Stimulated activated CD8-positive, alpha-beta memory T cell treated with anti-CD3 and anti-CD28 coated beads, Interleukin-12 subunit alpha, Interleukin-12 subunit beta, amount 100 ng/mL, for 1 hour (primary cell): ENCODE measurements at places on chromosomes 7 and 10.

DNA sequence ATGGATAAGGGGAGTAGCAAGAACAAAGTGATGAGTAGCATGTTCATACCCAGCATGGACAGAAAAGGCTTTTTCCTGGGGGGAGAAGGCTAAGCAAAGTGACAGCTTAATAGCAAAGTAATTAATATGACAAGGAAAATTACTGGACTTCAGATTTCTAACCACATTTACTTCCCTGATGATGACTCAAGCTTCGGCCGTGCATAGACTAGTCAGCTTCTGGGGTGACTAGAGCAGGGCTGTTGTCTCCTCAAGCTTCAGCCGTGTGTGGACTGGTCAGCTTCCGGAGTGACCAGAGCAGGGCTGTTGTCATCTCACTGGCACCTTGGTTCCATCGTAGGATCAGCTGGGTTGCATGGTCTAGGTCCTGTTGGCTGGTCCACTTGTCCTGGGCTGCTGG, 2.1 kb upstream of the ZNF117 start:
- DNase-seq: no peak

- no peak for DNase-seq
Measured at GRCh38 chr7:124909808-124910207, 19.8 kb downstream of the POT1 start.

DNA sequence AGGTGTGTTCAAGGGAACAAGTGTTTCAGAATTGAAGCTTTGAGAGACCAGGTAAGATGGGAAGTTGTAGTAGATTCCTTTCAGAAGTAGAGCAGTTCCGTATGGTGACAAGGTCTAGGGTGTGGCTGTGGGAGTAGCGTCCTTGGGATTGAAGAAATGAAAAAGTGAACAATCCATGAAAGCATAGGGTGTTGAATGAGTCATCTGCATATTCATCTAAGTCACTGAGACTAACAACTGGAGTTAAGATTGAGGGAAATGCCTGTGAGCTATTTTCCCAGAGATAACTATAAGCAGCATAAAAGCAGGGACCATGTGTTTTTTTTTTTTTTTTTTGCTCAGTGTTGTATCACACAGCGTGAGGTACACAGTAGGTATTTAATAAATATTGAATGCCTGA, 134.8 kb downstream of the PHTF2 start:
- no peak for DNase-seq

- DNase-seq: no peak
Measured at GRCh38 chr7:142110638-142111037, 880 bp upstream of the MGAM2 start.

DNA sequence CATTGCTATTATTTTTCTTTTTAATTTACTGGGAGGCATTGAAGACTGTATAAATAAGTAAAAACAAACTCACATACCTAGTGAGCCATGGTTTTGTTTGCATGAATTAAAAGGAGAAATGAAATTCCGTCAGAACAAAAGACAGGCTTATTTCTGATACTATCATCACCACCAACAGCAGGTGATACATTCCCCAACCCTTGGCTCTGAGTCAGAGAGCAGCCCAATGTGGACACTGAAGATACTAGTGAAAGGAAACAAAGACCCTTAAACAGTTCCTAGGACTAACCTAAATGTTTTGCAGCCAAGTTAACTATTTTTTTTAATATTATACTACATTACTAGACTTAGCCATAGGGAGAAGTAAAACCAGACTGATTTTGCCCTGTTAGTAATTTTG, 31.6 kb downstream of the CHRM2 start:
- DNase-seq: no peak

- no peak for DNase-seq
Measured at GRCh38 chr7:31456646-31457368, 57.1 kb upstream of the ITPRID1 start.

- no peak for DNase-seq
Measured at GRCh38 chr10:110457851-110458250, 39.9 kb upstream of the DUSP5 start.

DNA sequence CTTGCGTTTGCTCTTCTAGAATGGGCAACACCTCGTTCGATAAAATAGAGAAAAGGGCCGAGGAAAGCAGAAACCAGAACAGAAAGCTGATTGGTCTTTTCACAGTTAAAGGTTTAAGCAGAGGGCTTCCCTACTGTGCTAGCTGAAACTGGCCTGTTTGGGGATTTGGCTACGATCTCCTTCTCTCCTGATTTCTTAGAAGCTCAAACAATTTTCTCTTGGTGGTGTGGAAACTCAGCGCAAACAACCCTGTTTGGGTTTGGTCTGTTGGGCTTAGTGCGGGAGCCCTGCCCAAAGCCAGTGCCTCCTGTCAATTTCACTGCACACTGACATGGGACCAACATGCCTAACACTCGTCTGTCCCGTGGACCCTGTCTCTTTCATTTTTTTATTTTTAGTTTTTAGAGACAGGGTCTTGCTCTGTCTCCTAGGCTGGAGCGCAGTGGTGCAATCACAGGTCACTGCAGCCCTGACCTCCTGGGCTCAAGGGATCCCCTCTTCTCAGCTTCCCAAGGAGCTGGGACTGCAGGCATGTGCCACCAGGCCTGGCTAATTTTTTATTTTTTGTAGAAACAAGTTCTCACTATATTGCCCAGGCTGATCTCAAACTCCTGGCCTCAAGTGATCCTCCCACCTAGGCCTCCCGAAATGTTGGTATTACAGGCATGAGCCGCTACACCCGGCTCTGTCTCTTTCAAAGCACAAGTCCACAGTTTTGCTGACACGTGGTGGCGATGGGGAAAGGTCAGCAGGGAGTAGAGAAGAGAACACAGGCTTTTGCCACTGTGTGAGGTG, 16.5 kb upstream of the BNIP3 start:
- no peak for DNase-seq

- no peak for DNase-seq
Measured at GRCh38 chr10:124166431-124167125, 73.2 kb upstream of the CHST15 start.

DNA sequence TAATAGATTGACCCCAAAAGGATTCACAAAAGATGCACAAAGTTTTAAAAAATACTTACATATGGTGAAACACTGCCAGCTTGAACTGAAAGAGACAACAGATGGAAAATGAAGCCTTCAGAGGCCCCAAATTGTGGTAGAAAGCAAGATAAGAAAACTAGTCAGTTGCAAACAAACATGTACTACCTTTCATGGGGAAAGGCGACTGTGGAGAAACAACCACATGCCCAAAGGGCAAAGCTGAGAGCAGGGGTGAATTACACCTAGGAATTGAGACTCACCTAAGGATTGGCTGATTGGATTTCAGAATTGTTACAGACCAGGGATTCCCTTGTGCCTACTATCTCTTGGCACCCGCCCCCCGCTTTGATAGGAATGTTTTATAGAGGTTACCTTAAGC, 13.1 kb downstream of the EPC1 start:
- no peak for DNase-seq

GRCh38 chr7:1591396-1591795, 21.6 kb upstream of the PSMG3 start:
- DNase-seq: no peak

GRCh38 chr10:8405596-8405995, 351.1 kb downstream of the GATA3 start:
- DNase-seq: no peak

- DNase-seq: no peak
Measured at GRCh38 chr7:129452589-129453231, 18.5 kb downstream of the STRIP2 start.

DNA sequence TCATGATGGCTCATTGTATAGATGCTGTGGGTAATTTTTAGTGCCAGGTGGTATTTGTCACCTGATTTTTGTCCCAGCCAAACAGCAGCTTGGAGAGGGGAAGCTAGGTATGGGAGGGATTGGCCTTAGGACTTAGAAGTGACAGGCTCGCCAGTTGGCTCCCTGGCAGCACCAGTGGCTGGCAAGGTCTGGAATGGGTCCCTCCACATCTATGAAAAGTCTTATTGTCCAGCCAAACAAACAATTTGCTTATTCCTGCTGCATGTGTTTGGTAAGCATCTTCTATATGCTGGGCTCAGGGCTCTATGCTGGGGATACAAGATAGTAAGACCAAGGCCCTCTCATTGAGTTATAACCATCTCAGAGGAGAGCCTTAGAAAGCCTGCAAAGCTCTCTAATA, 42.5 kb downstream of the SORCS3 start:
- DNase-seq: no peak

DNA sequence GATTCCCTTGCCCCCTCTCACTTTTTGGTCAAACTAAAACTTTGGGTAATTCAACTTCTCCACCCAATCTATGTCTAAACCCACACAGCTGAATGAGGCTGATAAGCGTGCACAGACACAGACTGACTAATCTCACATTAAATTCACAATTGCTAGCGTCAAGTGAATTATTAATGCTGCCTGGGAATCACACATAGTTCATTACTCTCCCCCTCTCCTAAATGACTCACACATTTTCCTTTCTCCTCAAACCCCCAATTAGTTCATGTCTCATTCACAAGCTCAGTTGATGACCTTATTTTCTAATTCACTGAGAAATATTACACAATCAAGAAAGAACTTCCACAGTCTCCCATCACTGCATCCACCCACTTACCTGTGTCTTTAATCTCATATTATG, 14.5 kb downstream of the KLF14 start:
- no peak for DNase-seq

- no peak for DNase-seq
Measured at GRCh38 chr7:80264769-80265495, 130.3 kb downstream of the GNAI1 start.

GRCh38 chr7:99096124-99096887, 47.6 kb downstream of the SMURF1 start:
- DNase-seq: no peak

DNA sequence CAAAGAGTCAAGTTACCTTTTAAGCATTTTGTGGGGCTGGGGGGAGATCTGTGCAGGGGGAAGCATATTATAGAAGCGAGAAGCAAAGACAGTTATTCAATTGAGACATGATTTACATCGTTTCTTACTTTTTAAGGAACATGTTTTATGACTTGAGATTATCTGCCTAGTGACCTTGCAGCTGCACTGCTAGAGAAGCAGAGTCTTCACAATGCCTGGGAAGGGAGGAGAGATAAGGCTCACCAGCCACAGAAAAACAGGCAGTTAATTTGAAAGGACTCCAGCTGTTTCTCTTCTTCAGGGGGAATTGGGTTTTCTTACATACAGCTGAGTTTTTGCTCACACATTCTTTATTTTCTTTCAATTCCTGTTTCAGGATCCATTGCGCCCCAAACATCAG, 31.0 kb downstream of the PHYH start:
- no peak for DNase-seq

DNA sequence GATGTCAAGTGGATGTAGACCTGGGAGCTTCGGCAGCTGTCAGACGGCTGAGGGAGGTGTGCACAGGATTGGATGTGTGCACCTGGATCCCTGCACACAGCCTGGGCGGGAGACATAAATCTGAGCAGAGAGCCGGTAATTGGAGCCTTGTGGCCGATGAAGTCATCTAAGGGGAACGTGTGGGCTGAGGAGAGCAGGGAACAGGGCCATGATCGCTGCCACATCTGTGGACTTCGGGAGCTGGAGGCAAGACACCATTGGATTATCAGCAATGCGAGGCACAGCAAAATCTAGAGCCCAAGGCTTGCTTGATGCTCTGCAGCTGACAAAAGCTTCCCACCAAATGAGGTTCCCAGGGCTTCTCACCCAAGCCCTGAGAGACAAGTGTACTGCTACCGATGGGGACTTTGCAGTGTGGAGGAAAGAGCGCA, 147.7 kb downstream of the PTPN20 start:
- no peak for DNase-seq

- no peak for DNase-seq
Measured at GRCh38 chr7:116101704-116102103, 71.1 kb upstream of the TFEC start.

- DNase-seq: no peak
Measured at GRCh38 chr10:63093227-63093626, 39.9 kb upstream of the NRBF2 start.

DNA sequence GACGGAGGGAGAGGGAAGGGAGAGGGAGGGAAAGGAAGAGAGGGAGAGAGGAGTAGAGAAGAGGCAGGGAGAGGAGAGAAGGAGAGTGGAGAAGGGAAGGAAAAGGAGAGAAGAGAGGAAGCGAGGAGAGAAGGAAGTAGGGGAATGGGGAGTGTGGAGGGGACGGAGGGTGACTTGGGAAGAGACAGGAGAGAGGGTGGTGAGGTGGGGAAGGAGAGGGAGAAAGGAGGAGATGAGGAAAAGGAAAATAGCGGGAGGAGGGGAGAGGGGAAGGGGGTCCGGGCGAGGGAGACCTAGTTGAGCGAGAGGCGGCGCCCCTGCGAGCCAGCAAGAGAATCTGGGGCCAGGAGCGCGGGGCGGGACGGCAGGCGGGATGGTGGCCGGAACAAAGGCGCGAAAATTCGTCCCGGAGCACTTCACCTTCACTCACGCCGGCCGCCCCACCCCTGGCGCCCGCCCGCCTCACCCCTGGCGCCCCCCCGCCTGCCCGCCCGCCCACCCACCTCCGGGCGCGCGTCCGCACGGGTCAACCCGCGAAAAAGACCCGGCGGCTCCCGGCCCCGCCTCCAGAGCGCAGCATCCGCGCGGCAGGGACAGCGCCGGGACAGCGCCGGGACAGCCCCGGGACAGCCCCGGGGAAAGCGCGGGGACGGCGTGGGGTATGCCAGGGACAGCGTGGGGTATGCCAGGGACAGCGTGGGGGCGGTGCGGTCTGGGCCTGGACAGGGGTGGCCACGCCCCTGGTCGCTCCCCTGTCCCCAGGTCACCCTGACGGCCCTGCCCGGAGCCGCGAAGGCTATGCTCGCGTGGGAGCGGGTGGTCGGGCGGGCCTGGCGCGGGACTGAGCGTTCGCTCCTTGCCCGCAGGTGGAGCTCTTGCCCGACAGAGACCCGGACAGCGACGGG, 4.2 kb downstream of the VSTM2A start:
- no peak for DNase-seq

DNA sequence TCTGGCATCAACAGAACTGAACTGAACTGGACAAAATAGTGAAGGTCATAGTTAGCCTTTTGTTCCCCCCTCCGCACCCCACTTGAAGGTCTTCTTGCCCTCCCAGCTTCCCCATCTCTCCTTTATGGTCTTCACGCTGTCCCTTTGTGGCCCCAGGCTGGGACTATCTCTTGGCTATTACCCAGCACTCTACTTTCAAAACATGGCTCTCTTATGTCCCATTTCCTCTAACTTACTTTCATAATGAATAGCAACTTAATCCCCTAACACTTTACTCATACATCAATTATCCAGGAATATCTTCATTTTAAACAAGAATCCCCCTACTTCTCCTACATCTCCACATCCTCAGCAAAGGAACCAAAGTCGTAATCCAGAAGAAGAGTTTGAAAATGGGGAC, 135.3 kb upstream of the ITGB1 start:
- no peak for DNase-seq

DNA sequence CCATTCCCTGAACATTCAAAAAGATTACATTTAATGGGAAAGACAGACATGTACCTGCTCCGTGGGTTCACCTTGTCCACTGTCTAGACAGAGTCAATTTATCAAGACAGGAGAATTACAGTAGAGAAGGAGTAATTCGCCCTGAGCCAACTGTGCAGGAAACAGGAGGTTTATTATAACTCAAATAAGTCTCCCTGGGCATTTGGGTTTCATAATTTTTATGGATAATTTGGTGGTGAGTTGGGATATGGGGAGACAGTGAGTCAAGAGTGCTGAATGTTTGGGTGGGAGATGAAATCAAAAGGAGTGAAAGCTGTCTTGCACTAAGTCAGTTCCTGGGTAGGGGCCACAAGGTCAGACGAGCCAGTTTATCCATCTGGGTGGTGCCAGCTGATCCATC, 165.9 kb upstream of the NAMPT start:
- DNase-seq: no peak

- no peak for DNase-seq
Measured at GRCh38 chr10:7592627-7593026, 74.1 kb downstream of the ITIH5 start.

GRCh38 chr7:156224833-156225225, 412.6 kb upstream of the SHH start:
- no peak for DNase-seq
